ENCODE measurements at places on chromosomes 1 and 21.

DNA sequence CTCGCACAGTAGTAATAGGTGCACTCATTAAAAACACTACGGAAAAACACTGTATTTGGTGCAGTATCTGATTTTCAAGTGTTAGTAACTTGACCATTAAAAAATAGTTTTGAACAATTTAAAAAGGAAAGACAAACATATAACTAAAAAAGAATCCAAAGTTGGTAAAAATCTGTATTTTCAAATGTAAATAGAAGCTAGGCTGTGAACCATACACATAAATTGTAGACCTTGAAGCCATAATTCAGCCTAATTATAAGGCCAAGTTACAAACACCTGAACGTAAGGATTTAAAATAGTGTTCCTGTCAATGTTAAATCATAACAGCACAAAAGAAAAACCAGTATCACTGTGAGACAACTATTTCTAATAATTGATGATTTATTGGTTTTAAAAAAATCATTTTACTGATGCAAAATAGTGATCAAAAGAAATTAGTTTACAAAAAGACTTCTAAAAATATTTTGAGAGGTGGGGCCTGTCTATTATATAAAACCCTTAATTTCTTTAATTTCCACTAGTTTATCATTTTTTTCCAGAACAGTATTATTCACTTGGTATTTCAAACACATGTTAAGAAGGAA, 4.5 kb downstream of the IRF2BP2 start:
- no peak for DNase-seq

DNA sequence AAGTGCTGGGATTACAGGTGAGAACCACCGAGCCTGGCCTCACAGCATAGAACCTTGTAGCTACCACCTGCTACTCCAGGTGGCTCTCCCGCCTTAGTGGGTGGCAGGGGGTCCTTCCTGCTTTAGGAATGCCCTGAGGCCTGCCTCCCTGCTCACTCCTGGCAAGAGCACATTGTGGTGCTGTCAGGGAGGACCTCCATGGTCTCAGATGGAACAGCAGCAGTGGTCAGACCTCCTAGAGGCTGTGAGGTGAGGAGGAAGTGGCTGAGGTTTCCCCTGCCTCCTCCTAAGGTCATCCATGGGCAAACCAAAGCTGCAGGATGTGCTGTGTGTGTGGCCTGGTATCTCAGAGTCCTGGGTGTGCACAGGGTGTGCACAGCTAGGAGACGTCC, 6.7 kb downstream of the SOX13 start:
- DNase-seq = no peak

DNA sequence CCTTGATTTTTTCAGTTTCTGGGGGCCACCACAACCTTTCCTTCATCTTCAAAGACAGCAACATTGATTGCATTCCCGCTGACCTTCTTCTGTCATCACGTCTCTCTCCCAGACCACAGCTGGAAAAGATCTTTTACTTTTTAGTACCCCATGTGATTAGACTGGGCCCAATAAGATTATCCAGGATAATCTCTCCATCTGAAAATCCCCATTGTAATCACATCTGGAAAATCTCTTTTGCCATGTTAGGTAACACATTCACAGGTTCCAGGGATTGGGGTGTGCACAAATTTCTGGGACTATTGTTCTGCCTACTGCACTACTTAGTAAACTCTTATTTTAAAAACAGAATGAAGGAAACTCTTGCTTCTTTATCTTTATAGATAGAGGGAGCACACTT, 47.1 kb upstream of the INSL5 start:
- DNase-seq = no peak

DNA sequence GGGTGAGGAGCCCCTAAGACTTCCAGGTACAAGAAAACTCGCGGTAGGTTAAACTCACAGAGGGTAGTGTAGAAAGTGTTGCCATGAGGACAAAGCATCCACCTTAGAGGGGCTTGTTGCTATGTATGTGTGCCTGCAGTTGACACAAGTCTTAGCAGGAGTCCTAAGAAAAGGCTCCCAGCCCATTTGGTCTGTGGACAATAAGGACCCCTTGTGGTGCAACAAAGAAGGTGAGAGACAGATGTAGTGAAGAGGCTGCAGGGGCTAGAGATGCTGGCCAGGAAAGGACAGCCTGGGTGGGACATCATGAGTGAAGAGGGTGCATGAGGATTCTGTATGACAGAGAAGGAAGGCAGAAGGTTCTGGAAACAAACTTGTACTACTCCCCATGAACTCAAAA, 36.3 kb upstream of the IL10 start:
- DNase-seq = no peak

- DNase-seq = no peak
Measured at GRCh38 chr1:163357378-163357777, 35.6 kb downstream of the NUF2 start.

DNA sequence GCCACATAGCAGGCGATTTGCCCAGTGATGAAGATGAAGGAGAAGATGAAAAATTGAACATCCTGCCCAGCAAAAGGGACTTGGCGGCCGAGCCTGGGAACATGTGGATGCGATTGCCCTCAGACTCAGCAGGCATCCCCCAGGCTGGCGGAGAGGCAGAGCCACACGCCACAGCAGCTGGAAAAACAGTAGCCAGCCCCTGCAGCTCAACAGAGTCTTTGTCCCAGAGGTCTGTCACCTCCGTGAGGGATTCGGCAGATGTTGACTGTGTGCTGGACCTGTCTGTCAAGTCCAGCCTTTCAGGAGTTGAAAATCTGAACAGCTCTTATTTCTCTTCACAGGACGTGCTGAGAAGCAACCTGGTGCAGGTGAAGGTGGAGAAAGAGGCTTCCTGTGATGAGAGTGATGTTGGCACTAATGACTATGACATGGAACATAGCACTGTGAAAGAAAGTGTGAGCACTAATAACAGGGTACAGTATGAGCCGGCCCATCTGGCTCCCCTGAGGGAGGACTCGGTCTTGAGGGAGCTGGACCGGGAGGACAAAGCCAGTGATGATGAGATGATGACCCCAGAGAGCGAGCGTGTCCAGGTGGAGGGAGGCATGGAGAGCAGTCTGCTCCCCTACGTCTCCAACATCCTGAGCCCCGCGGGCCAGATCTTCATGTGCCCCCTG, 3.3 kb downstream of the ZBTB18 start:
- DNase-seq = no peak

Measured in hindlimb muscle (tissue), 1 donor.